A549 treated with Mapracorat at 1 μM for 4 hours (cell line): ENCODE measurements at places on chromosomes 1 and 21. TPM values are rescaled to one million over a fixed set of nuclear protein-coding genes. Genes with fewer than 3 reads are reported as not detected.

Gene CLDN17
- not detected in 5 replicates for total RNA-seq

Gene CD53
- not detected in 5 replicates for total RNA-seq

Gene MSH4
- total RNA-seq: not detected in 5 replicates

Gene GIPC2
- 0.03 to 0.07 TPM in 2 of 5 replicates, not detected in the others for total RNA-seq

Gene TCEA3
- total RNA-seq: 0.46 to 0.64 TPM (median 0.48 TPM) in 5 replicates

Gene TRIM67
- 0.12 to 0.19 TPM (median 0.14 TPM) in 5 replicates for total RNA-seq

Gene ASAP3
- 5.2 to 7.2 TPM (median 6.2 TPM) in 5 replicates for total RNA-seq

Gene GJA4
- 0.13 TPM in 1 of 5 replicates, not detected in the others for total RNA-seq

Gene CCDC17
- 0.14 to 0.36 TPM (median 0.28 TPM) in 5 replicates for total RNA-seq

Gene MPZ
- total RNA-seq: 0.09 to 0.43 TPM (median 0.27 TPM) in 4 of 5 replicates, not detected in the other

Gene SIM2
- 5.3 to 8.8 TPM (median 7.1 TPM) in 5 replicates for total RNA-seq

Gene BPNT1
- total RNA-seq: 16.0 to 19.3 TPM (median 16.6 TPM) in 5 replicates

Gene SERINC2
- 18.4 to 34.0 TPM (median 27.5 TPM) in 5 replicates for total RNA-seq

Gene OR2T34
- not detected in 5 replicates for total RNA-seq

Gene TMEM79
- total RNA-seq: 5.9 to 8.2 TPM (median 7.5 TPM) in 5 replicates

Gene FAM177B
- total RNA-seq: not detected in 5 replicates

Gene SH2D2A
- 2.4 to 4.2 TPM (median 3.4 TPM) in 5 replicates for total RNA-seq

Gene PLD5
- 1.5 to 2.7 TPM (median 2.0 TPM) in 5 replicates for total RNA-seq

Gene CACNA1S
- not detected in 5 replicates for total RNA-seq

Gene EFHD2
- 184 to 299 TPM (median 278 TPM) in 5 replicates for total RNA-seq

Gene CFHR5
- total RNA-seq: not detected in 5 replicates

Gene NT5C1A
- not detected in 5 replicates for total RNA-seq

Gene AMY1B
- total RNA-seq: not detected in 5 replicates

Gene LCE2A
- total RNA-seq: not detected in 5 replicates

Gene SLC1A7
- not detected in 5 replicates for total RNA-seq

Gene ACAP3
- total RNA-seq: 7.7 to 20.8 TPM (median 16.8 TPM) in 5 replicates

Gene ZBTB8B
- 0.01 TPM in 1 of 5 replicates, not detected in the others for total RNA-seq

Gene NHLH1
- 0.38 to 0.74 TPM (median 0.39 TPM) in 5 replicates for total RNA-seq

Gene PTPN14
- total RNA-seq: 8.0 to 13.6 TPM (median 10.7 TPM) in 5 replicates

Gene HES4
- 22.0 to 73.2 TPM (median 67.5 TPM) in 5 replicates for total RNA-seq

Gene FCGR2B
- total RNA-seq: not detected in 5 replicates
